Dermis microvascular lymphatic vessel endothelial cell (primary cell): ENCODE measurements at places on chromosomes 3 and 15. TPM values are rescaled to one million over a fixed set of nuclear protein-coding genes. Genes with fewer than 3 reads are reported as not detected.

GRCh38 chr15:101024706-101025500, 105.7 kb downstream of the LRRK1 start:
- no peak for DNase-seq

- DNase-seq, result no peak
Measured at GRCh38 chr3:69321301-69322157, 64.4 kb downstream of the FRMD4B start.

GRCh38 chr3:161893972-161894371, 397.4 kb downstream of the OTOL1 start:
- DNase-seq, result no peak

DNA sequence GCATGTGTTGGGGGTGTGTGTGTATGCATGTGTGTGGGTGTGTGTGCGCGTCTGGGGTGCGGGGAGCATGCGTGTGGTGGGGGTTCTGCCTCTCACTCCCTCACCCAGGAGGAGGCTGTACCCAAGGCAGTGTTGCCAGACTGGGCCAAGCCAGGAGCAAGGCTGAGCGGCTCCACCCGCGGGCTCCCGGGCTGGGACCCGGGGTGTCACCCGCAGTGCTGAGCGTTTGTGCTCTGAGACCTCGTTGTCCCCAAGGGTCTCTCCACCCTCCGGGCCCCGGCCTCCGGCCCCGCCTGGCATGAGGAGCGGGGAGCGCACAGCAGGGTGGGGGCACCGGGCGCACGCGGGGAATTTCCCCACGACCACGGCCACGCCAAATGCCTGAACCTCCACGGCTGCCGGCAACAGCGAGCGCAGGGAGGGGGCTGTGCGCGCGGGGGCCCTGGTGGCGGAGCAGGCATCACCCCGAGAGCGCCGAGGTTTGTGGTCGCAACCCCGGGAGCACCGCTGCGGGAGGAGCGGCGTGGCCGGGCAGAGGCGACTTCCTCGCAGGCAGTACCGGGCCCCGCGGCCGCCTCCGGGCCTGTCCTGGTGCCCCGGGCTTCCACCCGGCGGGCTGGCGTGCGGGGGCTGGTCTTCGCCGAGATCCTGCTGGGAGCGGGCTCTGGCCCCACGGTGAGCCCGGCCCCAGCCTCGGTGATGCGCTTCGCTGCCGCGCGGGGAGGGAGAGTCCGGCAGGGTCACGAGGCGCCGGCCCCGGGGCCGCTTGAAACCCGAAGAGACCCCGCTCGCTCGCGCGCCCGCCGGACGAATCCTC, 7.4 kb upstream of the OCA2 start:
- DNase-seq, result no peak

DNA sequence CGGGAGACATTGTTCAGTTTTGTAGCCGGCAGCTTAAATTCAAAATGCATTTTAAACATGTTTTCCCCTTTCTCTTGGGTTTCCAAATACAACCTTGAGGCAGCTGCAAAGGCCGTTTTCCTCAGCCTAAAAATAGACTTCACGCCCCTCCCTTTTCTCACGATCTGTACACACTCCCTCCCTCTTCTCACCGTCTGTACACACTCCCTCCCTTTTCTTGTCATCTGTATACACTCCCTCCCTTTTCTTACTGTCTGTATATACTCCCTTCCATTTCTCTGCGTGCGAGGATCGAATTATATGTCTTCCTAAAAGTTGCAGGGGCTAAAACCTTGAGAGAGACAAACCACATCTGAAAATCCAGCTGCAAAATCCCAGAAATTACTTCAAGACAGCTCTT, 8.9 kb downstream of the MUC4 start:
- no peak for DNase-seq

DNA sequence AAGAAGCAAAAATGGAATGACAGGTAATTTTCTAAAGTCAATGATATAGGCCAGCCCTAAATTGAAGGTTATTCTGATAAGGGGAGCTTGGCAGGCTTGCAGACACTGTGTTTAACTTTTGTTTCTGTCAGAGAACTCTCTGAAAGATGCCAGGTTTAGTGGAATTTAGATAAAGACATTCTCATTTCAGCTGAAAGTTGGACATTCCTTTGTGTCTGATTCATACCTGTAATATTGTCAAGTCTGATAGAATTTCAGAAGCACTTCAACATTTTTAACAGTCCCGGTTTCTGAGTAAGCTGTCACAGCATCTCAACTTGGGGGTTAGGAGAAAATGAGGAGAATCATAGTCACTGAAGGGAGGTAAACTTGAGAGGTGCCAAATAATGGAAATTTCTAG, 84.0 kb downstream of the DIPK2A start:
- no peak for DNase-seq

- DNase-seq, result no peak
Measured at GRCh38 chr15:79593119-79593869, 161.2 kb downstream of the MINAR1 start.

DNA sequence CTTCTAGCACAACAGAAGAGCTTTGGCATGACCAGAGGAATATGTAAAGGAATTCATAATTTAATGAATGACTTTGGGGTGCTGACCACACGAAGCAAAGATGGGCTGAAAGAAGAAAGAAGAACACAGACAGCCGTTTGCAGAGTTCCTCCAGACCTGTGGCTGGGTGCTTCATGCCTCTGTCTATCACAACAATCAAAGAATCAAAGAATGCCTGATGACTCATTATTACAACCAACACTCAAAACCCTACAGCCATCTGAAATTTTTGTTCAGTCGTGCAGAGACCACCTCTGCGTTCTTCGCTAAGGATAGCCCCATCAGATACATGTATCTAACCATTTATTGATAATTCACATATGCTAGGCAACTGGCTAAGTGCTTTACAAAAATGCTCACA, 129.0 kb upstream of the PRICKLE2 start:
- peak; percentile 24 for DNase-seq

GRCh38 chr3:125236331-125236903, 23.9 kb upstream of the SLC12A8 start:
- no peak for DNase-seq

GRCh38 chr15:33059184-33059583, 135.3 kb downstream of the FMN1 start:
- no peak for DNase-seq

- no peak for DNase-seq
Measured at GRCh38 chr15:100909565-100909964, 9.6 kb upstream of the LRRK1 start.

GRCh38 chr15:100926971-100927756, 8.0 kb downstream of the LRRK1 start:
- no peak for DNase-seq

- no peak for DNase-seq
Measured at GRCh38 chr3:126667631-126668449, 12.9 kb upstream of the TXNRD3 start.

- DNase-seq, result no peak
Measured at GRCh38 chr3:127751782-127752181, 70.5 kb downstream of the MGLL start.

DNA sequence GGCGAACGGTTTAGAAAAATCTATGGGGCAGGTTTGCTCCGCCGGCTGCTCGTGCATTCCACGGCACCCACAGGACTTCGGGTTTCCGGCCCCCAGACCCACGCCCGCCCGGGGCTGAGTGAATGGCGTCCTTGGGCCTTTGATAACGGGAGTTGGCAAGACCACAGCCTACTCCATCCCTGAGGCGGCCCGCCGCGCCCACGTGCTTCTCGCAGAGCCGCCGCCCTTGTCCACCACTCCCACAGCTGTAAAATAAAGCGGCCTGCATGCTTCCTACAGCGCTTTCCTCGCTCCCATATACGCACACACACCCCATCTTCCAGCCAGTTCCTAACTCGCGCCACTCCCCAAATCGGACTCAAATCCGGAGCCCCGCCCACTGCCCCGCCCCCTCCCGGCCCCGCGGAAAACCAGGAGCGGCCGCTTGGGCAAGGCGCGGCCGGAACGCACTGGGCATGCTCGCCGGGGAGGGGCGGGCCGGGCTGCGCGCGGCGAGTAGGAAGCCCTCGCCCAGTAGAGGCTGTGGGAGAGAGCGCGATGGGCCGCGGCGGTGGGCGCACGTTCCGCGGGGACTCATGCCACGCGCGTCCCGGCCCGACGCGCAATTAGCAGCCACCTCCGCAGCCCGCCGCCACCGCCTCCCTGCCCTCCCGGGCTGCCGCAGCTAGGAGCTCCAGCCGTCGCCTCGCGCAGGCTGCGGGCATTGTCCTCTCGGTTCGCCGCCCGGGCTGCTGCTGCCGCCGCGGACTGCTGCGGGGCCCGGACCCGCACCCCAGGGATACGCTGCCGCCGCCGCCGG, at the start of gene RAP2B:
TSS of gene RAP2B (plus strand) at position 513 of the 799 bp plus-strand sequence. CDS start 468 bp downstream, outside the sequence.
- peak; percentile 96 for DNase-seq

DNA sequence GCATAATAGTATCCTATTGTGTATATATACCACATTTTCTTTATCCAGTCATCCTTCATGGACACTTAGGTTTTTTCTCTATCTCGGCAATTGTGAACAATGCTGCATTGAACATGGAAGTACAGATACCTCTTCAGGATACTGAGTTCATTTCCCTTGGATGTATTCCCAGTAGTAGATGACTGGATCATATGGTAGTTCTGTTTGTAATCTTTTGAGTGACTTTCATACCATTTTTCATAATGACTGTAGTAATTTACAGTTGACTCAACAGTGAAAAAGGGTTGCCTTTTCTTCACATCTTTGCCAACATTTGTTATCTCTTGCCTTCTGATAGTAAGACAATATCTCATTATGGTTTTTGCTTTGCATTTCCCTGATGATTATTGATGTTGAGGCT, 21.8 kb downstream of the MYH15 start:
- peak; percentile 91 for DNase-seq

DNA sequence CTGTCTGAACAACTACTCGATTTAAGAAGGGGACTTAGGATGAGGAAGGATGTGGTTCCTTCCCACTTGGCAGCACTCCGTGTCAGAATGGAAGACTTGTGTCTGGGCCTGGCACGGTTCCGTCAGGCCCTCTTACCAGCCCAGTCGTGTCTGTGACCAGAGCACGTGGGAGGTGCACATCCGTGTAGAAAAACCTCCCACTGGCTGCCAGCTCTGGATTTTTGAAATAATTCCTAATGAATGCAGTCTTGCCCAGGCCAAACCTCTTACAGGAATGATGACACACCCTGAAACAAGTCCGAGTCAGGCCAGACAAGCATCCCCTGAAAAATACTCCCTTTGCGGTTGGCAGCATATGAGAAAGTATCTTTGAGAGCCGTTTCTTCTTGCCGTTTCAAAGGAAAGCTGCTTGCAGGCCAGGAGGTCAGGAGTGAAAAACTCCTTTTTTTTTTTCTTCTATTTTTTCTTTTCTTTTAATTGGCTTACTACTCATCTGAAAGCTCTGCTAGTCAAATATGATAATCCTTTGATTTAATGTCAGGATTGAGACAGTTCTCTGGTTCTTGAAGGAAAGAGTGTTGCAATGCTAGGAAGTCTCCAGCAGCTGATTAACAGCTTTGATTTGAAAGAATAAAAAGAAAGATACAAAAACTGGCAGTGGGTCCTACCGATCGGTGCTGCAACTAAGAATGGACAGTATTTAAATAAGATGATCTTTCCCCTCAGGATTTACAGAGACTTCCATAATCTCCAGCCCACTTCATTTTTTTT, 19.8 kb downstream of the IL1RAP start:
- DNase-seq, result no peak

GRCh38 chr3:157023226-157023625, 136.7 kb downstream of the CCNL1 start:
- no peak for DNase-seq

DNA sequence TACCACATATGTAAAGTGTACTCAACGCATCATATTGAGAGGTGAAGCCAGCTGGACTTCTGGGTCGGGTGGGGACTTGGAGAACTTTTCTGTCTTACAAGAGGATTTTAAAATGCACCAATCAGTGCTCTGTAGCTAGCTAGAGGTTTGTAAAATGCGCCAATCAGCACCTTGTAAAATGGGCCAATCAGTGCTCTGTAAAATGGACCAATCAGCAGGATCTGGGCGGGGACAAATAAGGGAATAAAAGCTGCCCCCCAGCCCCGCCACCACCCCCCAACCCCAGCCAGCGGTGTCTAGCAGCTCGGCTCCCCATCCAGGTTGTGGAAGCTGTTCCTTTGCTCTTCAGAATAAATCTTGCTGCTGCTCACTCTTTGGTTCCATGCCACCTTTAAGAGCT, 6.2 kb upstream of the IVD start:
- no peak for DNase-seq

DNA sequence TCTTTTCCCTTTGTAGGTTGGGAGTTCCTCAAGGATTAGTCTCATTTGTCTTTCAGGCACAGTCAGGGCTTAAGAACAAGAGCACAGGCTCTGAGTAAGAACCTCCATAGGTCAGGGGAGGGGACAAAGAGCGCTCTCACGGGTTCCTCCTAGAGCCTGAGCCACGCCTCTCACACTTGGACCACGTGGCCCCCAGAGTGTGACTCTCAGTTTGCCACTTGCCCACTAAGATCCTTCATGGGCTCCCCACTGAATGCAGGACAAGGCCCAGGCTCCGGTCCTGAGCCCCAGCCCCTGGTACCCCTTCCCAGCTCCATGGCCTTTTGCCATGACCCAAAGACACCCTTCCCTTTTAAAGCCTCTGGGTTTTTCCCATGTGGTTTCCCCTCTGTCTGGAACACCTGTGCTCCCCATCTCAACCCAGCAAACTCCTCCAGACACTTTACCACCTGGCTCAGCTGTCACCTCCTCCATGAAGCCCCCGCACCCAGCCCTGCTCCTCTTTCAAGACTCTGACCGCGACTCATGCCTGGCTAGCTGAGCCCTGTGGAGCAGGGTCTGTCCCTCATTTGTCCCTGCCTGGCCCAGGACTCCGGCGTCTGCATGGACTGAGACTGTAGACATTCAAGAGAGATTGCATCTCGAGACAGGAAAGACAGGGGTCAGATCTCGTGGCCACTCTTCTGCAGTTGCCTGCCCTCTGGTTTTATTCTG, 32.7 kb downstream of the IQSEC1 start:
- no peak for DNase-seq

- DNase-seq, result no peak
Measured at GRCh38 chr3:179026636-179027035, 45.0 kb downstream of the ZMAT3 start.

DNA sequence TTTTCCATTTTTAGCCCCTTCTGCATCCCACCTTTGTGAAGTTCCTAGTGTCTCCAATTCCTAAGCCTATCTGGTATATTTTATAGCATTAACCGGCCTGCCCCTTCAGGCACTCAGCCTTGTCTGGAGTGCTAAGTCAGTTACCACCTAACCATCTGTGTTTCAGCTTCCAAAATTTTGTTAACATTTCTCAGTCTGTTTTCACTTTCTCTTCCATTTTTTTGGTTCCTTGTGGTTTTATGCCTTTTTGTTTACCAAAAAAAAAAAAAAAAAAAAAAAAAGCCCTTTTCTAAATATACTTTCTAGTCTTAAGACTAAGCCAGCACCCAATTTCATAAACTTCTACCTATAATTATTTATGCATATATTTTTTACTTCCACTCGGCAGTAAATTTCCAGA, 92.4 kb downstream of the CSNK1G1 start:
- DNase-seq, result no peak

DNA sequence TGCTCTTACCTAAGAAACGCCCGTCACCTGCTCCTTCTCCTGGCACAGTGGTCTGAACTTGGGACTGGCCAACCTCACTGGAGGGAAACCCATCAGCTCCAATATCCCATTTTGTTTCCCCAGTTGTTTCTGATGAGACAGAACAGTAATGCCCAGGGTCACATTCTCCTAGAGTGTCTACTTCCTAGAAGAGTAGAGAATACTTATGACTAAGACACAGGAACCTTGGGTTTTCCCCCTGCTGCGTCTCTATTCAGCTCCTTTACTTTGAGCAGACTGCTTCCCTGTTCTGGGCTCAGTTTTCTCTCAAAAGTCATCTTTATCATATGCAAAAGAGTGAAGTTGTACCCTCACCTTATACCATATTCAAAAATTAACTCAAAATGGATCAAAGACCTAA, 79.4 kb downstream of the POLR2M start:
- DNase-seq, result no peak

RIOX2 gene
- total RNA-seq, result 28.6 and 29.0 TPM in 2 replicates

ACAN gene
- 0.13 TPM in 1 of 2 replicates, not detected in the other for total RNA-seq

PIF1 gene
- 4.4 and 9.0 TPM in 2 replicates for total RNA-seq

LRRN1 gene
- 0.13 TPM in 1 of 2 replicates, not detected in the other for total RNA-seq

CACNA2D2 gene
- under 0.01 TPM in 2 replicates for total RNA-seq
